ENCODE measurements at places on chromosomes 4 and X.

DNA sequence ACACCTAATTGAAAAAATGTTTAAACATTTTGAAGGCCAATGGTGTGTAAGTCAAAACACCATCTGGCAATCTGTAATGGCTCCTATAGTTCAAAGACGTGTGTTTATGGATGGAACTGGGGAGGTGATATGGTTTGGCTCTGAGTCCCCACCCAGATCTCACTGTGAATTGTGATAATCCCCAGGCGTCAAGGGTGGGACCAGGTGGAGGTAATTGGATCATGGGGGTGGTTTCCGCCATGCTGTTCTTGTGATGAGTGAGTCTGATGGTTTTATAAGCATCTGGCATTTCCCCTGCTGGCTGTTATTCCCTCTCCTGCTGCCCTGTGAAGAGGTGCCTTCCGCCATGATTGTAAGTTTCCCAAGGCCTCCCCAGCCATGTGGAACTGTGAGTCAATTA is 52.2 kb downstream of the ADRA2C start:
- DNase-seq = no peak

GRCh38 chr4:152734699-152735050 is 44.9 kb downstream of the TIGD4 start:
- peak; percentile 30 for DNase-seq

DNA sequence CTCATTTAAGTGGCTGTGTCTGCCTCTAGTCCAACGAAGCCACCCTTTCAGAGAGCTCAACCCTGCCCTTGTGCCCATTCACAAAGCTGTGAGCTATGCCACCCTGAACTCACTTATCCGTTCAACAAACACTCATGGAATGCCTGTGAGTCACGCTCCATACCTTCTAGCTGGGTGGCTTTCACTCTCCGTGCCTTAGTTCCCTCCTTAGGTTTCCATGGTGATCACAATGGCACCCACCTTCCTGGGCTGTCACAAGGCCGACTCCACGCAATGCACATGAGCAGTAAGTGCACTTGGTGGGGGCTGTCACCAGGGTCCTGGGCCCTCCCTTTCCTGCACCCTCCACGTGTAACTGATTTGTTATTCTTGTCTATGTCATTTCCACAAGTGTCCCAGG is 37.2 kb upstream of the PPP2R2C start:
- DNase-seq = no peak

DNA sequence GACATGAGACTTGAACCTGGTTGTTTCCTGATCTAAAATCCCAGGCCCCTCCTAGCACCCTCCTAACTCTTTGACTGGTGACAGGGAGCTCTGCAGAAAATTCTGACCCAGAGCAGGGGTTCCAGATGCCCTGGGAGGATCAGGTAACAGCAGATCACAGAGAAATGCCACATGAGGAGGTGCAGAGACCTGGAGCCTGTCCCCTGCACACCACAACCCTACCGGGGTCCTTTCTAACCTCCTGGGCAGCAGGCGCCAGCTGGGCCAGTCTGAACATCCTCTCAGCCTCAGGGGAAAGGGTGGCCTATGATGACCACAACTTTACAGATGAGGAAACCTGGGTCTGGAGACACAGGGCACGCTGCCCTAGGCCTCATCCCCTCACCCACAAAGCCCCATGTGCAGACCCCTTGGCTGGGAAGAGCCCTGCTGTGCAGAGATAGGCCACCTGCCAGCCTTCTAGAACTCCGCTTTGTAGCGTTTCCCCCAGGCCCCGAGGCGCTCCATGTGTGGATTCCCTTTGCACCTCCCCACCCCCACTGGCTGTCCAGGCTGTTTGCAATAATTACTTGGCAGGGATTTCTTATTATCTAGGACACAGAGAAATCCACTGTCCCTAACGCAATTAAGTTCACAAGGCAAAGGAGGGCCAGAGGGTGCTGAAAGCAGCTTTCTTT is 36.5 kb downstream of the WDR1 start:
- no peak for DNase-seq

- DNase-seq = no peak
These were observed 10.2 kb upstream of the CRLF2 start for GRCh38 chrX:1222531-1223241.

GRCh38 chr4:74757136-74757535 is 37.2 kb downstream of the BTC start:
- no peak for DNase-seq

GRCh38 chr4:73844345-73844744 is 7.9 kb downstream of the CXCL6 start:
- DNase-seq = no peak

GRCh38 chrX:139720136-139720535 is 12.2 kb upstream of the MCF2 start:
- DNase-seq = no peak

DNA sequence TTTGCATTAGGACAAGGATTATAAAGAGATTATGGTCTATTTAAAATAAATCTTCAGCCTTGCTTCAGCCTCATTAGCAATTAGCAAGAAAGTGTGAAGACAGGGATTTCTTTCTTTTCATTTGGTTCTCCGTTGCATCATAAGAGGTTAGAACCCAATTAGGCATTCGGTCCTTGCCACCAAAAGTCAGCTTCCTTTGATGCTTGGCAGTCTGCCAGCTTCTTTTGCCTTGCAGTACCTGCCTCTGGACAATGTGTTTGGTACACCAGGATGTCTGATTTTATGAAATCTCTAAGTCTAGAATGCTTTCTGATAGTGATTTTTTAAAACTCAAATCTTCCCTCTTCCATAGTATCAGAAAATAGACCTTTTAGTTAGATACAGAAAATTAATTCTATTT is 12.4 kb downstream of the SMIM20 start:
- DNase-seq = no peak

- no peak for DNase-seq
These were observed 4.1 kb downstream of the HS6ST2 start for GRCh38 chrX:132954323-132954722.

GRCh38 chrX:79623098-79623762 is 256.1 kb upstream of the ITM2A start:
- DNase-seq = no peak

DNA sequence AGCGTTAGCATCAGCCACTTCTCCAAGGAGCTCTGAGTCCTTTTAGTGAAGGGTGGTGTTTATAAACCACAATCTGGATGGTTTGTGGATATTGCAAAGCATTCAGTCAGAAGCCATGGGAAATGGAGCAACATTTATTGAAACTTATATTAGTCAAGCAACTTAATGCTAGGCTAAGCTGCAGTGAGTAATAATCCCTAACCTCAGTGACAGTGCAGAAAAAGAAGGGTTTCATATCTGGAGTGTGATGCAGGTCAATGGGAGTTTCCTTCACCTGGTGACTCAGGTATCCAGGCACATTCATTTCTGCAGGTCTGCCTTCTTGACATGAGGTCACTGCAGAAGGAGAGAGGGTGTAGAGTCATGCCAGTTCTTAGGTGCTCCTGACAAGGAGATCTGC is 10.4 kb upstream of the DRD5 start:
- no peak for DNase-seq

DNA sequence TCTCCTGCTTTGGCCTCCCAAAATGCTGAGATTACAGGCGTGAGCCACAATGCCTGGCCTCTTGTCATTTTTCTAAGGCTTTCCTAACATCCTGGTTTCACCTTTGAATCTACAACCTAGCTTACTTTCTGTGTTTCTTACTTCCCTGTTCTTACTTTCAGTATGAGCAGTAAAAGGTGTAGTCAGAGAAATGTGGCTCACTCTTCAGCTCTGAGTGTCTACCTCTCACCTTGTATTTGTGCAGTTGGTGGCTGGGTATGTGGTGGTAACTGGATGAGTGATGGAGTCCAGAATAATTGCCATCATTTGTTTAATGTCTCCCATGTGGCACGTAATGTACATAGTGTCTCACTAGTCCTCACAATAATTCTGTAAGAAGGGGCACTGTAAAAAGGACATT is 19.1 kb upstream of the CXCL11 start:
- no peak for DNase-seq
